DMS 273 treated with DMSO at 0.1 percent for 48 hours (cell line): ENCODE measurements at places on chromosomes 7 and 10.
A peak's percentile ranks its signal among the peaks of the same experiment; 100 is the strongest.

DNA sequence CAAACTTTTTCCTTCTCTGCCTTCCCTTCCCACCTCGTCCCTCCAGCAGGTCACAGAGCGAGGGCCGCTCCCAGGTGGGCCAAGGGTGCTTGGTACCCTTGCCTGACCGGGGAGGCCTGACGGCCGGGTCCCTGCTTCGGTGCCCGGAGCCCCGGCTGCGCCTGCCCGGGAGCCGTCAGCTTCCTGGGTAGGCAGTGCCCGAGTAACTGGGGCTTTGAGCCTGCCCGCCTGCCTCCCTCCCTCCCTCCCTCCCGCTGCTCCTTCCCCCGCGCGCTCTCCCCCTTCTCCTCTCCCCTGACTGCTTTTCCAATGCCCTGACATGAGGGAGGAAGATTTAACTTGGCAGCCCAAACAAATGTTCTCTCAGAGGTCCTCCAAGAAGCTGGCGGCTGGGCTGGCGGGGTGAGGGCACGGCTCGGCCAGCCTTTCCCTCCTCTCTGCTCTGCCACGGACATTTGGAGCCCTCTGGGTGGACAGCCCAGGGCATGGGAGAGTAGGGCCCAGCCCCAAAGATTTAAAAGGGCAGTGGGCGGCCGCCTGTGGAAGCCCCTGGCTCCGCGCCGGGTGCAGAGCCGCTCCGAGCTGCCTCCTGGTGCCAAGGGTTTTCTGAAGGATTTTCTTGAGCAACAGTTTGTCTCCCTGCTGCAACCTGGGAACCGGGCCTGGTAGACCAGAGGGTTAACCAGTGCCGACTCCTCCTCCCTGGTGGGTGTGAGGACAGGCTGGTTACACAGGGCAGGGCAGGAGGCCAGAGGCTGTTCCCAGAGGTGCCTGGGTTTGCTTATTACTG, 2.0 kb downstream of the ZMIZ1 start:
- DNase-seq = peak; percentile 48

DNA sequence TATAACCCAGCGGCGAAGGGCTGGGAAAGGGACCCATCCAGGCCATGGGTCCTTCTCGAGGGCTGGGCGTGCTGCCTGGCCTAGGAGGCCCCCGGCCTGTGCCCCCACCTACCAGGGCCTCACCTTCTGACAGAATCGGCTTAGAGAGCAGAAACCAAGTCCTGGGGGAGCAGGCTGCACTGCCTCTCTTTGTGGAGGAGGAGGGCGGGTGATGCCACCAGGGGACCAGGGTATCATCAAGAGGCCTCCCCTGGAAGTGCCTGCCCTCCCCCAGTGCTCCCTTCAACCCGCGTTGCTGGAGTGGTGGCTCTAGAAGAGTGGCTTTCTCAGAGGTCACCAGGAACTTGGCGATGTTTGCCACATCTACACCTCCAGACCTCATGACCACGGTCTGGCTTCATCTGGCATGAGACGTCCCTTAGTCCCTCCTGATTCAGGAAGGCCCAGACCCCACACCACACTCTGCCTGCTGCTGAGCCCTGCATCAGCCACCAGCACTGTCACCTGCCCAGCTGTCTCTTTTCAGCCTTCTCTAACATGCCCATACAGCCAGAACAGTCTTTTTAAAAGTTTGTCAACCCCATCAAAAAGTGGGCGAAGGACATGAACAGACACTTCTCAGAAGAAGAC, 31.9 kb downstream of the FKBP6 start:
- DNase-seq = no peak

- DNase-seq = no peak
Observed at GRCh38 chr7:148304083-148304335, 286.6 kb upstream of the C7orf33 start.

GRCh38 chr10:641149-642010, 48.1 kb downstream of the DIP2C start:
- DNase-seq = no peak

DNA sequence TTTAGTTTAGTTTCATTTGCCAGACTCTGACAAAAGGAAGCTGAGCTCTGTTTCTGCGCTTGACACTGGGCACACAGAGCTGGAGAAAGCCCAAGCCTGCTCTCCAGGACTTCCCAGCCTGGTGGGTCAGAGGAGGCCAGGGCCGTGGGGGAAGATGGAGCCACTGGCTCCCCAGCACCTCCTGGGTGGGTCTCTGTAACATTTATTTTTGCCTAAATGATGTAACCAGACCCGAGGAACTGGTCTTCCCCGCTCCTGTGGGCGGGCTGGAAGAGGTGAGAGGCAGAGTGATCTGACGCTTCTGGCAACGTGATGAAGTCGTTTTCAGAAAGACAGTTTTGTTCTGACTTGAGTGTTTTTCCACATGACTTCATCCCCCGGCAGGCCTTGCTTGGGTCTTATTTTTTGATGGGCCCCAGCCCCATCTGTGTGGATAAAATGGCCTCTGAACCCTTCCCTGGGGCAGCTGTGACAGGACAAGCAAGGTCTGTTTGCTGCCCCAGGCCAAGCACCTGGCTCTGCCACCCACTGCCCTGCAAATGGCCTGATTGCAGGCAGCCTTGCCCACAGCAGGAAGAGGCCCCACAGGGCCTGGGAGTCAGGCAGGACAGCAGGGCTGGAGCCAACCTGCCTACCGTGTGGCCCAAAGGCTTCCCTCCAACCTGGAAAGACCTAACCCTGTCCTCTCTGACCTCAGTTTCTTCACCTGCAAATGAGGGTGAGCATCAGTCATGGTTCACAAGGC, 304.9 kb upstream of the ZMIZ1 start:
- DNase-seq = no peak

DNA sequence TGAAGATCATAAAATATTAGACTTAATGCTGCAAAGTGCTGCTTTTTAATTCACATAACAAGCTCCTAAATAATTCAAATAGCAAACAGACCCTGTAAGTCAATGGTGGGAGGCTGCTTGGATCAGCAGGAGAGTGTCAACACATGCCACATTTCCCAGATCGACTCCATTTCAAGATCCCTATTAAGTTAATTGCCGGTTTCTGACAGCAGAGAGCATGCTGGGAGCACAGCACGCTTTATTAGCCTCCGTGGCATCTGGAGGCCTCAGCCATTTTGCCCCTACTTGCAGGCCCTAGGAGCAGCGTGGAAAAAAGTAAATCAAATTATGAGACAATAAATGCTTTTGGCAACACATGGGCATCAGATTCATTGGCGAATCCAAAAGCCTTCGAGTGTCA, 201.0 kb downstream of the EMX2 start:
- no peak for DNase-seq

GRCh38 chr10:129760416-129760815, 203.7 kb downstream of the EBF3 start:
- no peak for DNase-seq

- DNase-seq = peak; percentile 96
Observed at GRCh38 chr7:114085592-114086501, 167.0 kb upstream of the PPP1R3A start.

GRCh38 chr7:77433901-77434300, 17.8 kb upstream of the GSAP start:
- DNase-seq = no peak

DNA sequence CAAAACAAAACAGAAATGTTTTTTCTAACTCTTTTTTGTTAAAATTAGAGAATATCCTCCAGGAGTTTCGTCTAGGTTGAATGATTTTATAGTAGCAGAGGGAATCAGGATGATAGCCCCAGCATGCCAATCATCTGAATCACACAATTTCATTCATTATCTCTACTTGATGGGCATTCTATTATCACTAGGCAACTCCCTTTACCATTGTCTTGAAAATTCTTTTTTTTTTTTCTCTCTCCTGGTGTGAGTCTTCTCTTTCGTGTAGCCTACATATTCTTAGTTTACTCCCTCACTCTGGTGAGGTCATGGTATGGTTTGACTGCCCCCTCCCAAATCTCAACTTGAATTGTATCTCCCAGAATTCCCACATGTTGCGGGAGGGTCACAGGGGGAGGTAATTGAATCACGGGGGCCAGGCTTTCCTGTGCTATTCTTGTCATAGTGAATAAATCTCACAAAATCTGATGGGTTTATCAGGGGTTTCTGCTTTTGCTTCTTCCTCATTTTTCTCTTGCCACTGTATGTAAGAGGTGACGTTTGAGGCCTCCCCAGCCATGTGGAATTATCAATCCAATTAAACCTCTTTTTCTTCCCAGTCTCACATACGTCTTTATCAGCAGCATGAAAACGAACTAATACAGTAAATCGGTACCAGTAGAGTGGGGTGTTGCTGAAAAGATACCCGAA, 105.0 kb downstream of the OTUD1 start:
- DNase-seq = no peak

- no peak for DNase-seq
Observed at GRCh38 chr7:116859323-116859722, 3.1 kb upstream of the CAPZA2 start.

DNA sequence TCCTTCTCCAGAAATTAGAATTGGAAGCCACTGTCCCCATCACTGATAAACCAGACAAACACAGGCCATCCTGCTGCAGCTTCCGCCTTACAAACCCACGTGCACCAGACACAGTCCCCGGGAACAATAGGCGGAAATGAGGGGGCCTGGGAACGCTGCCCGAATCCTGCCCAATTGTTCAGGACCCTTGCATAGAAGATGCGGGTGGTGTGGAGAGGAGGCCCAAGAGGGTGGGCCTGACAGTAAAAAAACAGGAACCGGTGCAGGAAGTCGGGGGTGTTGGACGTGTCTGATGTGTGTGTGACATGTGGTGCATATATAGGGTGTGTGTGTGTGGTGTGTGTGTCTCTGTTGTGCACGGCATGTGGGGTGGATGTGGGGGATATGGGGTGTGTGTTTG, 26.5 kb upstream of the CHST15 start:
- DNase-seq = no peak

DNA sequence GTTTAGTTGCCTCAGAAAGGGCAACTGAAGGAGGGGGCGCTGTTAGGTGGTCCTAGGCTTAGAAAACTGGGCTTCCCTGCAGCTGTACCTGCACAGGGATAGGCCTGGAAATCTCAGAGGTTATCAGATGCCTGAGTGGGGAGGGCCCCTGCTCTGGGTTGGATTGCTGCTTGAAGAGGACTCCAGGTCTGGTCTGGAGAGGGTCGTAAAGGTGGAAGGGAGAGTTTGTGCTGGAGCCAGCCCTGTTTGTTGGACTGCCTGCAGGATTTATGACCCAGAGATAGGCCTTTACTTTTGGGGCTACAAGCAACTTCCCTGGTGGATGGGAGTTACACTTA, 765.9 kb downstream of the GRID1 start:
- no peak for DNase-seq

- DNase-seq = peak; percentile 60
Observed at GRCh38 chr7:108407676-108408075, 48.6 kb downstream of the NRCAM start.

- DNase-seq = no peak
Observed at GRCh38 chr10:74310652-74311257, 159.7 kb downstream of the ADK start.

DNA sequence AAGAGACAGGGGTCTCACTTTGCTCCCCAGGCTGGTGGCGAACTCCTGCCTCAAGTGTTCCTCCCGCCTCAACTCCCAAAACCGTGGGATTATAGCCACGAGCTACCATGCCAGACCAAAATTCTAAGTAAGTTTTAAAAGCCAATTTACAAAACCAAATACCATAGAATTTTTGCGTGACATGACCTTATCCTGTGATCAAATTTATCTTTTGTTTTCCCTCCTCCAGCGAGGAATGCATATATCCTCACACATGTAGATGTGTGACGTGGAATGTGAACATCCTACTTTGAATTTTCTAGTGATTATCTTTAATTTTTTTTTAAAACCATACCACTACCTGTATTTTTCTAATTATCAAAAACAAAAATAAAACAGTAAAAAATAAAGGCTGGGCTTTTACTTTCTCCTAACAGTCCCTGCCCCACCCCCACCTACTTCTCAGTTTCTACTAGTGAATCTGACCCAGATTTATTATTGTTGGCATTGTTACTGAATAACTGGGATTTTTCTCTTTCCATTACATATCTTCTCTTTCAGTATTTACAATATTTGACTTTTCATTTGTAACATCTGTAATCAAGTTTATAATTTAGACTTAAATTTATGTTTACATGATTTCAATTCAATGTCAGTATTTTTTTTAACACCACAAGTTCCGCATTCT, 26.0 kb downstream of the CYTH3 start:
- no peak for DNase-seq
